Astrocyte of the hippocampus (primary cell): ENCODE measurements at places on chromosomes 5 and 9.

GRCh38 chr5:132557478-132558172 lies 848 bp downstream of the RAD50 start:
- DNase-seq, result peak; percentile 45

- DNase-seq, result peak; percentile 92
Measured at GRCh38 chr9:33320568-33321261, 30.4 kb downstream of the NFX1 start.

DNA sequence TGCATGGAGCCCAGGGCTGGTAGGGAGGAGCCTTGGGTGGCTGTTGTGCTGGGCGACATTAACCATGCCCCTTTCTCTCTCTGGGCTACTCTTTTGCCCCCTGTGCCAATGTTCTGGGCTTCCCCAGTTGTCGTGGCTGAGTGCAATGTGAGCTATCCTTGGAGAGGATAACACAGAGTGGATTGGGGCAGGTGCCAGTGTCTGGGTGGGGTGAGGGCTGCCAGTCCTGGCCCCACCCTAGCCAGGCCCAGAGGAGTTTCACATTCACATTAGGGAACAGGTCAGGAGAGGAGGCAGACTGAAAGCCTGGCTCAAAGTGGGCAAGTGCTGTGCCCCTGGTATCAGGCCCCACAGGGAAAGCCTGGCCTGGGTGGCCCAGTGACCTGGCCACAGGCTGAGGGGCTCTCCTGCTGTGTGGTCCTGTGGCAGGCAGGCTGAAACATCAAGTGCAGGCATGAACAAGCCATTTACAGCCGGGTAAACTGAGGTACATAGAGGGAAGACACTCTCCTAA lies 7.5 kb upstream of the NDST1 start:
- no peak for DNase-seq

DNA sequence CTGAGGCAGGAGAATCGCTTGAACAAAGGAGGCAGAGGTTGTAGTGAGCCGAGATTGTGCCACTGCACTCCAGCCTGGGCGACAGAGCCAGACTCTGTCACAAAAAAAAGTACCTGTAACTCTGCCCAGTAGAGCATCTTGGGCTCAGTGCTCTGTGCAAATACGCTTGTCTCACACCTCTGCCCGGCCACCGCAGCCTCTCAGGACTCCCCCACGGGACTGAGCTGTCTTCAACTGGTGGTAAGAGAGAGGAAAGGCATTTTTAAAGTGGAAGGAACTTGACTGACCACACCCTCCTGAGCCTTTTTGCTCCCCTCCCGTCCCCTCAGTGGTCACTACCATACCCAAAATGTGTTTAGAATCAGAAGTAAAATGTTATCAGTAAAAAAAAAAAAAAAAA lies 174.3 kb upstream of the PIK3R1 start:
- no peak for DNase-seq

DNA sequence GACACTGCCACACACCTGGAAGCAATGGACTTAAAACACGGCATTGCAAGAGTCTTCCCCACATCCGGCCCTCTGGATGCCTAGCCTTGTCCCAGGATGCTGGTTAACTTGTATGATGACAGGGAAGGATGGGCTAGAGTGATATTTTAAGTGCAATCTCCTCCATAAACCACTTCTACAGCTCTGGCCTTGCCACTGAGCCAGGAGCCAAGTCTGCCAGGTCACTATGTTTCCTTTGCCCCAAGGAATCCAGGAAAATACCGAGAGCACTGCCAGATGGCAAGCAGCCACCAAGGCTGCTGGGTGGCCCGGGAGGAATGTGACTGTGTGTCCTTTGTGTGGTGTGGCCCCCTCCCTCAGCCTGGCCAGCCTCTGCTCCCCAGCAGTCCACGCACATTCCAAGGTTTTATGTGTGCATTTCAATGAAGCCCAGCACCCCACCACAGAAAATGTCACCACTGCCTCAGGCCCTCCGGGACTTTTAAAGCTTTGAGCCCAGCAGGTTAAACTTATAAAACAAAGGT lies 106.0 kb downstream of the FRMD3 start:
- DNase-seq, result peak; percentile 99

GRCh38 chr5:85488295-85488694 lies 1103.6 kb upstream of the EDIL3 start:
- DNase-seq, result no peak

GRCh38 chr5:135567661-135568060 lies 11.1 kb downstream of the CXCL14 start:
- peak; percentile 37 for DNase-seq

- DNase-seq, result no peak
Measured at GRCh38 chr9:10026443-10026984, 586.3 kb downstream of the PTPRD start.

DNA sequence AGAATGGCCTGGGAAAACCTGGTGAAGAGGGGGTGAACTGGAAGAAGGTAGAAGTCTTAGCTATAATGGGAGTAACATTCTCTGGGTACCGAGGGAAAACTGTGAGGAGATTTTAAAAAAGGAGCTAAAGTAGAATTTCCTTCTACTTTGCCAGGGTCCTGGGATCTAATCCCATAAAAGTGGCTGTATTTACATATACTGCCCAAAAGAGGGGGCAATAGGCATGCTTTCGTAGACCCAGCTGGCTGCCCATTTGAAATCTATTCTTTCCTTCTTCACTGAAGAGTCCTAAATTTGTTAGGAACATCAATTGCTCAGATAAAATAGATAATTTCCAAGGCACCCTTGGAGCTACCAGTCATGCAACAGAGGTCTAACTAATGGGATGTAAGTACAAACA lies 159.2 kb downstream of the CDC42SE2 start:
- peak; percentile 48 for DNase-seq

DNA sequence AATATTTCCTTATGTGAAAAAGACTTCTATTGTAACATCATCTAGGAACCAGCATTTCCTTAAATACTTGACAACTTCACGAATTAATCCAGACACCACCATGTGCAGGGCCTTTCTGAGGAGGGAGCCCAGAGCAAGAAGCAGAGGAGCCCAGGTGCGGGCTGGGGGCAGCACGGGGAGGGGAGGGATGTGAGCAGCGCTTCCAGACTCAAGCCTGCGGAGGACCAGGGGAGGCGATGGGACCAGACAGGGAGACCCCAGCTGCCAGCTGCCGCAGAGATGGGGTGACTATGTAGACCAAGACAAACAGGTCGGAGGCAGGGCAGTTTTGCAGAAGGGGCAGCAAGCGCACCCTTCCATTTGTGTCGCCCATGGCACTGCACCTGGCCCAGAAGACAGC lies 596.1 kb downstream of the IRX1 start:
- no peak for DNase-seq

DNA sequence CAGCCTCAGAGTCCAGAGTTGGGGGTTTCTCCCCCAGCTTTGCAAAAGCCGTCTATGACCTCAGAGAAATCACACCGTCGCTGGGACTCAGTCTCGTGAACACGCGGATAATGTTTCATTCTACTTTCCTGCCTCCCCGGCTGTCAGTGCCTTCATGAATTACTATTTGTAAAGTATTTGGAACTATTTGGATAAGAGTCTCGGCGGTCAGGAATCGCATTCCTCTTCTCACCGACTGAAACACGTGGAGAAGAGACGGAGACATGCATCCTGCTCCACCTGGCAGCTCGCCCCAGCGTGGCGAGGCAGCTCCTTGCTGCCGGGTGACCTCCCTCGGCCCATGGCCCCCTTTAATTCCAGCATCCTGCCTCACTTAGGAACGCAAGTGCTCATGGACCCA lies 23.9 kb downstream of the IRX2 start:
- DNase-seq, result no peak

DNA sequence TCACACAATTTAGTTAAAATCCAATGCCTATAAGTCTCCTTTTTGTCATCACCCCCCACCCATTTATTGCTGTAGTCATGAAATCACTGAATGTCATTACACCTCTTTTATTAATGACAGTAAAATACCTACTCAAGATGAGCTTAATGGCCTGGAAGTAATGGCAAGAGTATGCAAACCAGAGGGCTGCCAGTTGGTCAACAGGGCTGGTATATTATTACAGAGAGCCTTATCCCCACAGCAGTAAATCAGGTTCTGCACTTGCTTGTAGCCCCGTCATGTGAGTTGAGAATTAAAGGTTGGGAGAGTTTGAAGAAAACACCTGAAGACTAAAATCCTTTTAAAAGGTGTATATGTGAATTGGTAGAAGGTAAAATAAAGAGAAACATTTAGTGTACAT lies 372.4 kb downstream of the MAT2B start:
- no peak for DNase-seq

GRCh38 chr5:13821366-13821765 lies 123.1 kb downstream of the DNAH5 start:
- no peak for DNase-seq

- DNase-seq, result peak; percentile 88
Measured at GRCh38 chr5:159038907-159039306, 60.8 kb downstream of the EBF1 start.

DNA sequence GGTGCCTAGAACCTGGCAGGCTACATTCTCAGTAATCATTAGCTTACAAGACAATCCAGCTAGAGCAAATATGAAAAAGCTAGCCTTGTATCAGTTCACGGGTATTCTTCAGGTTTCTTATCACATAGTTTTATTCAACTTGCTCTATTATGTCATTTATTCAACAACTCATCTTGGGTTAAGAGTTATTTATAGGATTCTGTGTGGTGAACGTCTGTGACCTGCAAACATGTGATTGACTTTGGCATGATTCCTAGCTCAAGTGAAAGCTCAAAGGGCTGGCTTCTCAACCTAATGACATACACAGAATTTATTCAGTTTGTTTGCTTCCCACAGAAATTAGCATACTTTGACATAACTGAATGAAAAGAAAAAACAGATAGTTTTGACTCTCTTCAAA lies 173.1 kb downstream of the PLPPR1 start:
- peak; percentile 25 for DNase-seq

DNA sequence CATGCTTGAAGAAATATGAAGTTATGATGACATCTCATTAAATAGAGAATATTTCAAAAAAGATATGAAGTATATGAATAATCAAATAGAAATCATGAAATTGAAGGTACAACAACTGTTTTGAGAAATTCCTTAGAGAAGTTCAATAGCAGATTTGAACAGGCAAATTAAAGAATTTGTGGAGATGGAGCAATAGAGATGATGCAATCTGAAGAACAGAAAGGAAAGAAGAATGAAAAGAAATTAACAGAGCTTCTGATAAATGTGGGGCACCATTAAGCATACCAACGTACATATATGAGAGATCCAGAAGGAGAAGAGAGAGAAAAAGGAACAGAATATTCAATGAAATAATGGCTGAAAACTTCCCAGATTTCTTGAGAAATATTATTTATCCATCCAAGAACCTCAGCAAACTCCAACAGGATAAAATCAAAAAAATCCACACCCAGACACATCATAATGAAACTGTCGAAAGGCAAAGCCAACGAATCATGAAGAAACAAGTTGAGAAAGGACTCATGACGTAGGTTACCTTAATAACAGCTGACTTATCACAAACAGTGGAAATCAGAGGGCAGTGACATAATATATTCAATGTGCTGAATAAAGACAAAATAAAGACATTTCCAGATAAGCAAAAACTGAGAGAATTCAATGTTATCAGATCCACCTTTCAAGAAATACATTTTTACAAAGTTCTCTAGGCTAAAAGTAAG lies 297.2 kb upstream of the TARS1 start:
- no peak for DNase-seq

DNA sequence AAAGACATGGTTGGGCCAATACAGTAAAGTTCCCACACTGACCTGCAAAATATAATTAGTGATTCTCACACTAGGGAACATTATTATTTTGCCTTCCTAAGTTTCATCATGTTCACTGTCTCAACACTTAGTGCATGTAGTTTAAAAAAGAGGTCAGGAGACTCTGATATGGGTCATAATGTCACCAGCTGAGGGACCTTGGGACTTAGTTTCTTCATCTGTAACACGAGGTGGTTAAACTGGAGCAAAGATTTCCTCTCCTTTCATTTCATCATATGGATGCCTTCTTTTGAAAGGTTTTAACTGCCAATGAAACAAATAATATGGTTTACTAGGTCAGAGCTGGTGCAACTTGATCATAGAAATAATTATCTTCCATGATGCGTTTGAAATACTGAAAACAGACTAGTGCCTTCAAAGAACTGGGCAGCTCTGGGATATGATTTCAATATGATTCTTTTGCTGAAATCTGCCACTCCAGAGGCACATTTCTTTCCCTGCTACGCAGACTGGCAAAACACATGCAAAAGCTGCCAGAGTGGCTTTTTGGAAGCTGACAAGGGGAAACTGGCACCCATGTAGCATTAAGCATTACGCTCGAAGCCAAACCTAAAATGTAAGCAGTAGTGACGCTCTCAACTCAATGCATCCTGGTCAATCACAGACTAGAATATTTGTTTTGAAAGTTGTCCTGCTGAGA lies 20.8 kb downstream of the RETREG1 start:
- no peak for DNase-seq

DNA sequence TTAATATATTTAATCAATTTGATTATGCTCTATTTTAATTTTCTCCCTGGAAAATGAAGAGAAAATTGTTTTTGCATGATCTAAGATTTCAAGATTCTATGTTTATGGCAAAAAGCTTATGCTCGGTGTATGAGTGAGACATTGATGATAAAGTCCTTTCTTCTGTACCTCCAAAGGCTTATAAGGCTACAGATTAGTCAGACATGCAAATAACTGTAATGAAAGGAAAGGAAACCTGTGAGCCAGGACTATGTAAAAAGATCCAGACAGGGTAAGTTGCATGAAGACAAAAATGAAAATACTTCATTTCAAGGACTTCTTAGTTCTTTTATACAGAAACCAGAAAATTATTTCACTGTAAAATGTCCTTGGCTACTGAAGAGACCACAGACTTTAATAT lies 52.2 kb upstream of the EDIL3 start:
- DNase-seq, result peak; percentile 55

GRCh38 chr5:119059740-119060255 lies 11.1 kb upstream of the DMXL1 start:
- no peak for DNase-seq

DNA sequence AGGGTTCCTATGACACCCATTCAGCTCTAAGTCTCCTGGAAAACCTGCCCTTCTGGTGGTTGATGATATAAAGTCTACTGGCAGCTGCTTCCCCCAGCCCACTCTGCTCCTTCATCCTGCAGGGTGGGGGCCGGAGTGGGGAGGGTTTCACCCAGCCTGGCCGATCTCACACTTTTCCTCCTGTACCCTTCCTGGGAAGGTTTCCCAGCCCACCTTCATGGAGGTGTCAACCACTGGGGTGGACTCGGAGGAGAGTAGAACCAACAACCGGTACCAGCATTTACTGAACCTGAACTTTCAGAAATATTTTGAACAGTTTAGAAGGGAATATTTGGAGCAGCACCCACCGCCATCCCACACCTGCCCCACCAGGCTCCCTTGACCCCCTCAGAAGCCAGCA lies 30.4 kb downstream of the ROR2 start:
- no peak for DNase-seq
